ENCODE measurements at places on chromosomes 13 and 19.

DNA sequence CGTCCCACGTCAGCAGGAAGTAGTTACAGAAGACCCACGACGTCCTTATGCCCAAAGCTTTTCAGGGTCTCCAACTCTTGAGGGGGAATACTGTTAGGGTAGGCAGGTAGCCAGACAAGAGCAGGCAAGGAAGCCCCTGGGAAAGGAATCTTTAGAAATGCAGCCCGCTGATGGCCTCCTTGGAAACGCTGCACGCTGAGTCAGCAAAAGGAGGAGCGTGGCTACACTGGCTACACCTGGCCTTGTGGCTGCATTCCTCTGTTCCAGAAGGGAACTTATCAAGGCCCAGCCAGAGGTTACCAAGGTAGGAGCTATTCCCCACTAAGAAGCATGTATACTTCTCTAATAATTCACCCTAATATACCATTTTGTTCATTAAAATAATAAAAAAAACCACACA is 2.0 kb downstream of the ERVV-1 start:
- DNase-seq, result no peak

- DNase-seq, result peak; percentile 63
Measured at GRCh38 chr13:50226515-50227155, 211.4 kb downstream of the KCNRG start.

DNA sequence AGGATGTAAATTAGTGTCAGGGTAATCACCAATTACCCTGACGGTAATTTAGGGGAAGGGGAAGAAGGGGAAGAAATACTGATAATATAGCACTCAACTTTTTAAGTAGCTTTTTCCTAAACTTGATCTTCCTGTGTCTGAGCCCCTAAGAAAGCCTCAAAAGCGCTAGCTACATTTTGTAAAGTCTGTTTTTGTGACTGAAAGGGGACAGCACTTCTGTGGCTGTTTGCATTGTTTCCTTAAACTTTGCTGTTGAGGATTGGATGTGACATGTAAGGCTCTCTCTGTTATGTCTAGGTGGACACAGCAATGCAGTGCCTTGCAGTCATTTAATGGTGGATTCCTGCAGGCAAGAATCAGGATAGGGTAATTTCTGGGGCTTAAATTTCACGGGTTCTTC is 42.8 kb downstream of the SPATA13 start:
- DNase-seq, result no peak

GRCh38 chr13:76894401-76895110 is 8.4 kb upstream of the KCTD12 start:
- no peak for DNase-seq

GRCh38 chr13:67574320-67575233 is 344.4 kb upstream of the PCDH9 start:
- peak; percentile 26 for DNase-seq

DNA sequence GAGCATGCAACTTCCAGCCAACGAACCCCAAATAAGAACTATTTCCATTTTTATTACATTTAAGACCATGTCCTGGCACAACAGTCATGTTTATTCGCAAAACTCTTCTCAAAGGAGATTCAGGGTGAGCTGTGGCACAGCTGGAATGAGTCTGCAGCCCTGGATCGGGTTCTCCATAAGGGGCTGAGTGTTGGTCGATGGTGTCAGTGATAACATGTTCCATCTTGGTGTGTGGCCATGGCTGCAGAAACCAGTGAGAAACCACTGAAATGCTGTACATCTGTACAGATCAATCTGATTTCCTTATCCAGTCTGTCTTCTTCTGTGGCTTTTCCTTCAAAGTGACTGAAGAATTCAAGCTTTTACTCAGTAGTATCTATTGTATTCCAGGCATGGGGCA is 15.2 kb downstream of the FAM124A start:
- no peak for DNase-seq

DNA sequence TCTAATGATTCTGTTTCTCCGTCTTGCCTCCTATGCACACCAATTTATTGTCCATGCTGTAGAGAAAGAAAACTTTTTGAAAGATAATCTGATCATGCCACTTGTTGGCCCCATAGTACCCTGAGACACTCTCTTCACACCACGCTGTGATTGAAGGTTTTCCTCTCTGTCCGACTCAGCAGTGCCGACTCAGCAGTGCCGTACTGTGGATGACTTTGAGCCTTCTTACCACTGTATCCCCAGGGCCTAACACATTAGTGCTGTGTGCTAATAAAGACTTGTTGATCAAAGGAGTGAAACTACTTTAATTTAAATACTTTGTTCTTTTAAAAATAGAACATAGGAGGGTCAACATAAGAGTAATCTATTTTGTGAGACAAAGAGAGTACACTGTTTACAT is 429.6 kb downstream of the KLF12 start:
- DNase-seq, result no peak

GRCh38 chr13:100648354-100648753 is 26.2 kb downstream of the TMTC4 start:
- no peak for DNase-seq

DNA sequence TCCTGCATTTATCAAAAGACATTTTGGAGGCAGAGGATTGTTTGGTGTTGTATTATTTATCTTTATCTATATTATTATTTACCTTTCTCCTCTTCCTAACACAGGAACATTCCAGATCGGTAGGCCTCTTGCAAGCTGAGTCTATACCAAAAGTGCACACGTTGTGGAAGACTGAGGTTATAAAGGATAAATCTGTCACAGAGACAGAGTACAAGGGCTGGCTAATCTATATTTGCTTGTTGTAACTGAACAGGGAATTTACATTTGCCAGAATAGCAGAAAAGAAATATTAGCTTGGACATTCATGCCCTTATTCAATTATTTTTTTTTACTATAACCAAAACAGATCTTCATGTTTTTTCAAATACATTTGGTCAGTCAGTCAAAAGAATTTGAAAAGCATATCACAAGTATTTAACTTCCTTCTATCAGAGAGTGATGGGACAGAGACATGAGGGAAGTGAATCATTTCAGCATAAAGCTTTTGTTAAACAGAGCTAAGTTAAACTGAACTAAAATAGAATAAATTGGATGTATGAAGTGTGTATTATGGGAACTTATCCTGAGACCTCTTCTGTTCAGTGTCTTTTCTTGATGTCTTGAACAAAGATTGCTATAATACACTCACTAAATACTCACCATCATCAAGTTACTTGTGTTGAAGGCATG is 352.5 kb downstream of the DNAJC15 start:
- DNase-seq, result no peak

DNA sequence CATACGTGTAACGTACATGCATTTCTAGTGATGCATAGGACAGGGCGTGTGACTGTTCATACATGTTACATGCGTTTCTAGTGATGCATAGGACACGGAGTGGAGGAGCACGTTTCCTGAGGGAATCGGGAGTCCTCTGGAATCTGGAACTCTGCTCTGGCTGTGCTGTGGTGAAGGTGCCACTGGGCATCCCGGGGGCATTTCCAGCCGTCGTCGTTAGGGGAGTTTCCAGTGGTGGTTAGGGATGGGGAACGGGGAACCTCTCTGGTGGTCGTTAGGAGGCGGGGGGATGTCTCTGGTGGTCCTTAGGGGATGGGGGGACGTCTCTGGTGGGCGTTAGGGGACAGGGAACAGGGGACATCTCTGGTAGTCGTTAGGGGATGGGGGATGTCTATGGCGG is 209.6 kb upstream of the SOX1 start:
- DNase-seq, result no peak

DNA sequence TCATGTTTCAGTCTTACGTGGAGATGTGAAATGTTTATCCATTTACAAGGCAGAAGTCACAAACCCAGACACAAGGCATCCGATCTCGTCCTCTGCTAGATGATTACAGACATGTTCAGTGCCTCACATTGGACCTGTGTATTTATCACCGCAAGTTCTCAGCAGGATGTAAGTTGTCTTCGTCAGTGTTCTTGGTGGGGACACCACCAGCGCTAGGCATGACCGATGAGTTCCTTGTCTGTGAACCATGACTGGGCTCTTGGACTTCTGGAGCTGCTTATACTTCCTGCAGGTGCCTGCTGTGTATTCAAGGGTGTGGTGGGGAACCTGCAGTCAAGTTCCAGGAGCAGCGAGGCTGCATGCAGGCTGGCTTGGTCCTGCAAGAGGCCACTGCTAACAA is 105.4 kb downstream of the URI1 start:
- DNase-seq, result no peak
